IMR-90 (cell line): ENCODE measurements at places on chromosomes 4 and X. TPM values are rescaled to one million over a fixed set of nuclear protein-coding genes. Genes with fewer than 3 reads are reported as not detected.

Gene RPL9
- 1,905 and 3,011 TPM in 2 replicates for total RNA-seq

Gene RAB40AL
- 0.28 and 0.36 TPM in 2 replicates for total RNA-seq

Gene RIPPLY1
- not detected in 2 replicates for total RNA-seq

Gene ATP1B4
- not detected in 2 replicates for total RNA-seq

Gene PPEF2
- not detected in 2 replicates for total RNA-seq

Gene SPATA18
- total RNA-seq, result 4.7 and 5.0 TPM in 2 replicates

Gene GAGE12J
- not detected in 2 replicates for total RNA-seq
